Glutamatergic neuron (in vitro differentiated cells): ENCODE measurements at places on chromosomes 1 and 21. TPM values are rescaled to one million over a fixed set of nuclear protein-coding genes. Genes with fewer than 3 reads are reported as not detected.

DNA sequence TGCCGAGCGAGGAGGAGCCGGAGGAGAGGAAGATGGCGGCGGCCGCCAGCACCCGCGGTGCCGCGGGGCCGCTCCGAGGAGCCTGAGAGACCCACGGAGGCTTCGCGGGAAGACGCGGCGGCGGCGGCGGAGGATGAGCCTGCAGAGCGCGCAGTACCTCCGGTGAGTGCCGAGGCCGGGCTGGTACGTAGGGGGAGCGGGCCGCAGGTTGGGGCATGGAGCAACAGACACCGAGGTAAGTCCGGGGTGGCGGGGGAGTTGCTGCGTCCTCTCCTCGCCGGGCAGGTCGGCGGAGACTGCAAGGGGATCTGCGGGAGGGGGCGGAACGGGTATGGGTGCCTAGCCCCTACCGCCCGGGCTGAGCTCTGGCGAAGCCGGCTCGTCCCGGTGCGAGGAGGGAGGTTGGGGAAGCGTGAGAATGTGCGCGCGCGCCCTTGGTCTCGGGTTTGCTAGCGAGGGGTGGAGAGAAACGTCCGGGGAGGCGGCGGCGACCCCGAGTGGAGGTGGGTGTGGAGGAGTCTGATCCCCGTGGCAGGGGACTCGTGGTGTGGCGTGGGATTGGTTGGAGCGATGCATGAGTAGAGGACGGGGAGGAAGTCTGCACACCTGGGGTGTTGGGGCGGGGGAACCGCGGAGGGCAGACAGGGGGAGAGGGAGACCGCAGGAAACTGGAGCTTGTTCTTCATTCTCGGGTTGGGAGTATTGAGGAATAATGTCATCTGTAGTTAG, at the start of gene SMG7:
Gene SMG7, plus strand, starts transcription at position 12 of the 729 bp plus-strand sequence. Its CDS starts 122 bp downstream, at position 134.
- DNase-seq: peak; percentile 67

GRCh38 chr1:53294567-53294966, 33.3 kb downstream of the LRP8 start:
- DNase-seq: no peak

GRCh38 chr21:15065392-15066122, 757 bp upstream of the NRIP1 start:
- DNase-seq: peak; percentile 56

DNA sequence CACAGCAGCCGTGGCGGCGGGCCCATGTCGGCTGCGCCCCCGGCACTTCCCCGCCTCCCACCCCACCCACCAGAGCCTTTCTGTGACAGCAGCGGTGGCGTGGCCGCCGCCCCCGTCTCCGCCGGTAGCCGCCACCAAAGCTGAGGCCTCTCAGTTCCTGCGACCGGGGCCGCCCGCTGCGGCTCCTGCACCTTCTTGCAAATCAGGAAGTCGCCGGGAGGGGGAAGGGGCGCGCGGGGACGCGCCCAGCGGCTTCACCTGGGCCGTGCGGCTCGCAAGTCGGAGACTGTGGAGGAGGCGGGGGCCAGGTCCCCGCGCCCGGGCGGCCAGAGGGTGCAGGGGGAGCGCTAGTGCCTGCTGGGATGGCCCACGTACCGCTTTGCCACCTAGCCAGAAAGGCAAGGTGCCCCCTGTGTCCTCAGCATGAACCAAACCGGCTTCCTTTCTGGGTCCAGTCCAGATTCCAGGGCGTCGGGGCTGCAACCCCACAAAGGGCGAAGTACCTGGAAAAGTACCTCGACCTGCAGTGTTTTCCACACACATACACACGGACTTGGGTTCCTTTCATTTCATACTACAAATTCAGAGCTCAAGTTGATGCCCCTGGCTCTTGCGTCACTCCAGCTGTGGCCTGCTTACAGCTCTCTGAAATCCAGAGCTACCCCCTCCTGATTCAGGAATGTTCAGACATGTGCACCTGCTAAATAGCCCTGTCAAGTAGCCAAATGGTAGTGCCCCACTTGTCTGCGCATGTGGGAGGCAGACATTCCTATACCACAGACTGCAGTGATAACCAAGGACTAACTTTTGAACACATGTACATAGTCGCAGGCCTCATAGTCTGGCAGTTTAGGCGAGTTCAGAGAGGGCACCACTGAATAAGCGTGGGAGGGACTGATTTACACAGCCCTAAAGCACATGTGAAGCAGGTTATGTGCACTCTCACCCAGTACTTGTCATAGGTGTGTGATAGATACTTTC, at the start of gene DENND1B:
Gene DENND1B, minus strand, starts transcription at position 199 of the 981 bp plus-strand sequence. CDS start 325 bp downstream, outside the sequence.
- peak; percentile 78 for DNase-seq

DNA sequence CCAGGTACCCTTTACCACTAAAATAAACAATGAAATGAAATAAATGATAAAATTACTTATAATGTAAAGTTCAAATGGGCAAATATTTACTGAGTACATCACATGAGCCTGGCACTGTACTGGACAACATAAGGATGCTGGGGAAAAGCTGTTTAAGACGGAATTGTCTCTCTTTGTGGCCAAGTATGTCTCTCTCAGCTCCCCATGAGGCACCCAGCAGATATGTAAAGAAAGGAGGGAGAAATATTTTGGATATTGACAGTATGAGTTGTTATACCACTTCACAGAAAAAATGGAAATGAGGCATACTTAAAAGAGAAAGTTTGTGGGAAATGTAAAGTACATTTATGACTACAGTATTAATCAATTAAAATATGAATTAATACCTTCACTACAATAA, 1.0 kb upstream of the TNFSF4 start:
- no peak for DNase-seq

CR1L gene
- total RNA-seq: not detected

GRCh38 chr1:9558946-9559545, 19.8 kb downstream of the SLC25A33 start:
- no peak for DNase-seq

GRCh38 chr1:201212461-201213055, 21.9 kb downstream of the IGFN1 start:
- DNase-seq: no peak

SLC45A1 gene
- total RNA-seq: 6.1 TPM

SPATA1 gene
- 1.3 TPM for total RNA-seq

DNA sequence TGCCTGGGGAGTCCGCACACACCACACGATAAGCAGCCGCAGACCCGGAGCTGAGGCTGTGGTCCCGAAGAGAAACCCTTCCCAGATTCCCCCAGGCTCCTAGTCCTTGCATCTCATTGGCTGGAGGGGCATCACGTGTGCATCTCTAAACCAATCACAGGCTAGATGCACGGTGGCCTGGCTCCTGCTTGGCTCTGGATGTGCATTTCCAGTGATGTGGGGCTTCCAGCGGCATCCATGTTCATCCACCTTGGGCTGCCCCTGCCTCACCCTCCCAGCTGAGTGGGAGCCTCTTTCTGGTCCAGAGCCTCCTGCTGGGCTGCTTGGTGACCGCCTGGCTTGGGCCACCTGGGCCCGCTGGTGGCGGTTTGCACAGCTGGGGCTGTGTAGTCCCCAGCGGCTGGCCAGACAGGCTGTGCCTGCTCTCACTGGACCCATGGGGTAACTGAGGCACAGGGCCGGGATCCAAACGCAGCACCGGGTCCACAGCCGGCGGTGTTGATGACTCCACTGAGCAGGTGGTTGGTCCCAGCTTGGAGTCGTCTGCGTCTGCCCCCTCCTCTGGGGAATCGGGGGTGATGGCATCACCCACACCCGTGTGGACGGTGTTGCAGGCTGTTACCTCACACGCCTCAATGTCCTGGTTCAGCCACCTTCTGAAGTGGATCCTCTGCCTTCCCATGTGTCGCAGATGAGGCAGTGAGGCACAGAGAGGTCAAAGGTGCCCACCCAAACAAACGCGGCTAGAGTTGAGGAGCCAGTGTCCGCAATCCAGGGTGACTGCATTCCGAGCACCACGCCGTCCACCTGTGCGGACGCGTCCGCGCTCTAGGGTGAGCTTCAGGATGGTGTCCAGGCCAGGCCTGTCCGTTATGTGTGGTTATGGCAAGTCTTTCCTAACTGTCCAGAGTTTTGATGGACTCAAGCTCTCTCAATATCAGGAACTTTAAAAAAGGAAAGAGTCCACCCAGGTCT, 41.3 kb downstream of the COL6A1 start:
- no peak for DNase-seq

DNA sequence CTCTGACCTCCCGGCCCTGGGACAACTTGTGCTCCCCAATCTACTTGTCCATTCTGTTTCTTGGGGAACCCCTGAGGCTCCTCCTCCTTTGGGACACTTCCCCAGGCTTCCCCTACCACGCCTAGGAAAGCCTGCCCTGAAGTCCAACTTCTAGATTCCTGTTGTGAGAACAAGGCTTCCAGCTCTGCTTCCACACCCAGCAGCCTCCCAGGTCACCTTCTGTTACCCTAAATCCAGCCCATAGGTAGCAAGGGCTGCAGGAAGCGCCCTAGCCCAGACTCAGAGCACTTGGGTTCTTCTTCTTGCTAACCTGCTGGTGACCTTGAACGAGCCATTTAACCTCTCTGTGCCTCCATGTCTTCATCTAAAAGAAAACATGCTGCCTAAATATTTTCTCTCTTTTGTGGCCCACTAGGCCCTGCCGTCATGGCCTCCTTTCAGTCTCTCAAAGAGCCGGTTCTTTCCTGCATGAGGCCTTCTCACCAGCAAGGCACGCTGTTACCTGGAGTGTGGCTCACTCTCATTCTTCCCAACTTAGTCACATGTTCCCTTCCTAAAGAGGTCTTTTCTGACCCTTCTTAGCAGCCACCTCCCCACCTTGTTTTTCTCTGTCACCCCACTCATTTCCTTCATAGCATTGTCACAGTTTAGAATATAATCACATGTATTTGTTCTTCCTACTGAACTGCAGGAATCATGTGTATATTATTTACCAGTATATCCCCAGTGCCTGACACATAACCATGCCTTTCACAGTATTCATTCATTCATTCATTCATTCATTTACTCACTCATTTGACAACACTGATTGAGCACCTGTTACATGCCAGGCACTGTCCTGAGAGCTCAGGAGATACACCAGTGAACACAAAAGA, 1.4 kb downstream of the CAPN2 start:
- DNase-seq: no peak

- no peak for DNase-seq
These were observed 42.6 kb upstream of the KCNA10 start for GRCh38 chr1:110561596-110561995.

PKP1 gene
- not detected for total RNA-seq

- no peak for DNase-seq
These were observed 133.9 kb upstream of the NFIA start for GRCh38 chr1:60948486-60948885.

- no peak for DNase-seq
These were observed 222.4 kb upstream of the B3GALT2 start for GRCh38 chr1:193408782-193409293.

DNA sequence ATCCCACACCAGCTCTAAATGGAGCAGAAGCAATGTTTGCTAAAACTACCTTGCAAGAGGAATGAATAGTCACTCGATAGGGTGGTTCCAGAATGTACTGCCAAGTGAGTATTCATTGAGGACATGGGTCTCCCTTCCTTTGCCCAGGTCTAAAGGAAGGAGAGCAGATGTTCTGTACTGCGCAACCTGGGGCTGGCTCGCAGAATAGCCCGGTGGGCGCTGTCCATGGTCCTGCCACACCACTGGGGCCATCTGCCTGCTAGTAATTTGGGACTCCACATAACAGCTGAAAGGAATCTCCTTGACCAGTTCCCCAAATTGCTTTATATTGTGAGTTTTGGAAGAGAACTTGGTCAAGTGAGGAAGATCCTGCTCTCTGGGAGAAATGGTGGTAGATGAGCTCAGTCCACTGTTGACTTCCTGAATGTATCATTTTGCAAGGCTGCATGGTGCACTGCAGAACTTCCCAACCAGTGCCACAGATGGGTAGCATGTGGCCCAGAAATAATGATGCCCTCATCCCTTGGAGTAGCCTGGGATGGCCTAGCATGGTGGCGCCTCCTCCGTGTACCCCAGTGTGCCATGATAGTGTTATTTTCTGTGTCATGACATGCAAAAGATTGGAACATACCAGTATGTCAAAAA, 5.7 kb downstream of the SLC6A17 start:
- DNase-seq: no peak

DNA sequence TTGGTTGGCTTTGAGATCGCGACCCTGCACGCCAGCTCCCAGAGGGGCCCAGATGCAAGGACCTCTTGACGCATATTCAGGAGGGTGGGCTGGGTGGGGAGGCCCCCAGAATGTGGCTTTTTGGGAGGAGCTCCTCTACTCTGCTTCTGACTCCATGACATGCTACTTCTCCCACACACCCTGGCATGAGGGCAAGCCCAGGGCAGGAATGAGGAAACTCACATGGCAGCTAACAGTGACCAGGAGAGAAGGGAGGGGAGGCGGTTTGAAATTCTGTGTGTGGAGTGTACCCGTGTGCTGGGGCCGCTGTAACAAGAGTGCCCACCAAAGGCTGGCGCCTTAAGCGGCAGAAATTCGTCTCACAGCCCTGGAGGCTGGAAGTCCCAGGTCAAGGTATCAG, 61.3 kb upstream of the GPR153 start:
- DNase-seq: no peak

DNA sequence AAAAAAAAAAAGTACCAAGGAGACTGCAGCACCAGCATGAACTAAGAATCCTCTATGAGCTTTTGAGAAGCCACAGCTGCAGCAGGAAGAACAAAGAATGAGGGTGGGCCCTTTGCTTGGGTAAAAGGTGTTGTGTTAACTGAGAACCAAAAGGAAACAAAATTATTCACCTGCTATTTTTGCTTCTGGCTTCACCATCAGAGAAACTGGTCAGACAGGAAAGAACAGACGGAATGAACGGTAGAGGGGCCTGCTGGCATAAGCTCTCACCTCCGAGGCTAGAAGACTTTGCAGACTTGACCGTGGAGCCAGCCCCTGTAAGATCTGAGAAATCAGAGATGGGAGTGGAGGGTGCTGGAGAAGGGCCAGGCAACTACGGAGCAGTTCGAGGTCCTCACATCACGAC, 27.6 kb downstream of the IL10RB start:
- no peak for DNase-seq

DNA sequence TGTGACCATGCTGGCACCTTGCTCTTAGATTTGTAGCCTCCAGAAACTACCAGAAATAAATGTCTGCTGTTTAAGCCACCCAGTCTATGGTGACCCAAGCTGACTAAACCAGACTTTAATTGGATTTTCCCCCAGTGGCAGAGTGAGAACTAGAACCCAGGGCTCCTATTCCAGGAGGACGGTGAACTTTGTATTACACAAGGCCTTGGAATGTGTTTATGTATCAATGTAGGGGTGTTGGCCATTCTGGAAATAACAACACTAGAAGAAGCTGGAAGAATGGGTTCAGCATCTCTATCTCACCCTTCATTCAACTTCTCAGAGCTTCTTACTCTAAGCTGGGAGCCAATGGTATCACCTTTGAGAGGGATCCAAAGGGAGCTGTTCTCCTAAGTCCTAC, 37.0 kb downstream of the ARHGEF11 start:
- DNase-seq: no peak

OLFML3 gene
- total RNA-seq: 2.9 TPM

GRCh38 chr1:30598571-30599114, 124.7 kb downstream of the MATN1 start:
- DNase-seq: no peak

DNA sequence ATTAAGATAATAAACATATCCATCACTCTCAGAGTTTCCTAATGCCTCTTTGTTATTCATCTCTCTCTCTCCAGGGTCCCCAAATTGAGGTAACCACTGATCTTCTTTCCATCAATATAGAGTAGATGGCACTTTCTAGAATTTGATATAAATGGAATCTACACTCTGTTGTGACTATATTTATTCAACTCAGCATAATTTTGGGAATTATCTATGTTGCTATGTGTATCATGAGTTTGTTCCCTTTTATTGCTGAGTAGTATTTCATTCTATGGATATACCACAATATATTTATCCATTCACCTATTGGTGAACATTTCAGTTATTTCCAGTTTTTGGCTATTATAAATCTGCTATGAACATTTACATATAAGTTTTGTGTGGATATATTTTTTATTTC, 230.7 kb downstream of the HLX start:
- DNase-seq: no peak
